ENCODE measurements at places on chromosomes 5 and 9.

DNA sequence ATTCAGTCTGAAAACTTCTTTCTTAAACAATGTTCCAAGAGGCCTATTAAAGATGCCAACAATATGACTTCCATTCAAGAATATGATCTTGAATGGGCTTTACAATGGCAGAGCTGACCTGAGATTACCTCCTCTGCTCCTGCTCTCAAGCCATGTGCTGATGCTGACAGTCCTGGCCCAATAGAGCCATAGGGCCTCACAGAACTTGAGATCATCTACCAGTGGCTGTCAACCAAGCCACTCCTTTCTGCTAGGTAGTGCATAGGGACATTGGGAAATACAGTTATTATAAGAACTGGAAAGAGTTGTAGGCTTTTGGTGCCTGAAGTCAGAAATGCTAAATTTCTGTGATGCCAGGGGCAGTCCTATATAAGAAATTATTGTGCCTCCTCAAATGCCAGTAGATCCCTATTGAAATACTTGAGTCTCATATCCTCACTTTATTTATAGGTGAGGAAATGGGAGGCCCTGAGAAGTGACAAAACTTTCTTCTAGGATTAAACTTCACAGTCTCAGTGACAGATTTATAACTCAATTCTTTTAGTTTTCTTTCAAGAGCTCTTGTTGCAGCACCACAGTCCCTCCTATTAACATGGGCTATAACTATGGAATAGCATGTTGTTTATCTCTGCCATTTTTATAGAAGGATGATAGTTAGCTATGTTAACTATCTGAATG, 10.9 kb downstream of the GHR start:
- DNase-seq = no peak

- no peak for DNase-seq
These were observed 135.4 kb downstream of the RGS3 start for GRCh38 chr9:113598883-113599282.

- no peak for DNase-seq
These were observed 366.8 kb downstream of the FAM170A start for GRCh38 chr5:119996128-119996527.

- no peak for DNase-seq
These were observed 60.7 kb upstream of the ANGPTL2 start for GRCh38 chr9:127182901-127183746.

DNA sequence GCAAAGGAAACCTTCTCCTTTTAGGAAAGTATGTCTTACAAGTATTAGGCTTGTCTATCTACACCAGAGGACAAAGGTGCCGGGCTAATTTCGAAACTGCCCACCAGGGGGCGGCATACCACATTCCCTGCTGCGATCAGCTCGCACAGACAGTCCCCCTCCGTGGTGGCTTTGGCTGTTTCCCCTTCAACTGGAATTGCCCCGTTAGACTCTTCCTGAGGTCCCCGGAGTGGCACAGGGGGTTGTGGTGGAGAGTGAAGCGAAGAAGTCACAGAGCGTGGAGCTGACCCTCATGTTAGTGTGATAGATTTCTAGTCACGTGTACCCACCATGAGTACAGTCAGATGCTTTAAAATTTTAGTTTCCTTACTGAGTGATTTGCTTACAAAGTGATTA, 17.5 kb downstream of the PTTG1 start:
- DNase-seq = peak; percentile 92

- peak; percentile 65 for DNase-seq
These were observed 57.2 kb upstream of the PPARGC1B start for GRCh38 chr5:149672701-149673476.

DNA sequence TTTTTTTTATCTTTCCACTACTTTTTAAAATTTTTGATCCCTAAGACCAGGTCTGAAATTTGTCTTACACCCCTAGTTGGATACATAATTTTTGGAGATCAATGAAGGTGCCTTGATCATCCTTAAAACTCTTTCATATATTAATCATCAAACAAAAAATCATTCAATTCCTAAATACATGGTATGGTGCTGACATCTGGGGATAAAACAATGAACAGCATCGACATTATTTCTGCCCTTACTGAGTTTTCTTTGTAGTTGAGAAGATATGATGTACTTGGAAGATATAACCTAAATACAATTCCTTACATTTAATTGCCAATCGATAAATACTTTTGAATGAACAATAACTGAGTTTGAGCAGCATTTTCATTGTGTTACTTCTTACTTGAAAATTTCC, 18.3 kb downstream of the SPINK9 start:
- DNase-seq = no peak

- DNase-seq = peak; percentile 74
These were observed 608 bp downstream of the ENTR1 start for GRCh38 chr9:136409557-136410455.

GRCh38 chr9:124105266-124105665, 93.7 kb downstream of the LHX2 start:
- peak; percentile 37 for DNase-seq

DNA sequence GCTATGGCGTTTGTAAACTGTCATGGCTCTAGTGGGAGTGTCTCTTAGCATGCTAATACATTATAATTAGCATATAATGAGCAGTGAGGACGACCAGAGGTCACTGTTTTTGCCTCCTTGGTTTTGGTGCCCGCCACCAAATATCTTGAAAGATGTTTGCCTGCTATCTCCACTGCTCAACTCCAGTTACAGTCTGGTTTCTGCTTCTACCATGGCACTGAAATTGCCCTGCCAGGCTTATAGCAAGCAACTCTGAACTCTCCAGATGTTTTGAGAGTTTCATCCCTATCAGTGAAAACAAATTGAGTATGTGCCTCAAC, 122.1 kb upstream of the SPRY4 start:
- DNase-seq = no peak

GRCh38 chr5:132277256-132277655, 16.9 kb upstream of the SLC22A4 start:
- DNase-seq = no peak

DNA sequence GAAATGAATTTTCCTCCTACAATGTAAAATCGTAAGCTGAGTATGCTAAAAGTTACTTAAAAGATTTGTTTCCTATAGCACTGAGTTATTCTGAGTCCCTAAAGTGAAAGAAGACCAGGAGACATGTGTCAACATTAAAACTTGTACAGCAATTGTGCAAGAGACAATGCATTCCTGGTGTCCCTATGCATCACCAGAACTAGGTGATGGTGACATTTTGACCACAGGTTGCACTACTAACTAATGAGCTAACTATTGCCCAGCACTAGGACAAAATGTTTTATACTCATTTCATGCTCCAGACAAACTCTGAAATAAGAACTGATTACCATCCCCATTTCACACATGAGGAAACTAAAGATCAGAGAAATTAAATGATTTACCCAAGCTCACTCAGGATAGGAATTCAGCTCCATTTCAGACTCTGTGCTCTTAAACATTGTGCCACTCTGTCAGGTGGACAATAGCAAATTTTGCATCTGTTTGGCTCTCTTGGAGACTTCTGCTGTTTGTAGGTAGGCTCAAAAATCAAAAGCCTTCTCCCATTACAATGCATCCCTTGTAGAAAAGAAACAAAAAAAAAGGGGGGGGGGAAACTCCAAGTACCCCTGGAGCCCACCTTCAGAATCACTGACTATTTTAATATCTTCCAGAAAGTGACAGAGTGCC, 269.2 kb downstream of the ACTL7B start:
- DNase-seq = no peak

DNA sequence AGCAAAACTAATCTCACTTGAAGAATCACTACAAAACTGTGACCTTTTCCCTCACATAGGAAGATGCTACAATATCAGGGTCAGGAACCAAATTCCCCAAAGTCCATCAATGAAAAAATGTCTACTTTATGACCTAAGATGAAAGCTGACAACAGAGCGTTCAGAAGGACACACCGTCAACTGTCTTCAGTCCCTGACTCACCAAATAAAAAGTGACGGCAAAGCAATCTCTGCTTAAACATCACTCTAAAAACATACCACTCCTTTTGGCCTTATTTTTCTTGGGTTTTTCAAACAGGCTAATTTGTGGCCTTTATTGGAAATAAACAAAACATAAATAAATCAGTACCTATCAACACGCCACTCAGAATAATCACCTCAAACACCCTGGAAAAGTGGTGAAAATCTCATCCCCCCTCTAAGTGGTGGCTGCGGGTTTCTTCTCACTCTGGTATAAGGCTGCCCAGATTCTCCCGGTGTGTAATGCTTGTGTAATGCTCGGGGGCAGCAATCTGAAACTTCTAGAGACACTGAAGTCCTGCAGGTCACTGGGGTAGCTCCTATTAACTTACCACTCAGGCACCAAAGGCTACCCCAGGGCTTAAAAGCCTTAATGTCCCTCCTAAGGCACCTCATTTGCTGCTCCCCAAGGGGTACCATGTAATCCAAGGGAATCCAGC, 29.5 kb downstream of the SEMA4D start:
- DNase-seq = no peak

GRCh38 chr5:153399595-153399994, 90.9 kb upstream of the GRIA1 start:
- no peak for DNase-seq

DNA sequence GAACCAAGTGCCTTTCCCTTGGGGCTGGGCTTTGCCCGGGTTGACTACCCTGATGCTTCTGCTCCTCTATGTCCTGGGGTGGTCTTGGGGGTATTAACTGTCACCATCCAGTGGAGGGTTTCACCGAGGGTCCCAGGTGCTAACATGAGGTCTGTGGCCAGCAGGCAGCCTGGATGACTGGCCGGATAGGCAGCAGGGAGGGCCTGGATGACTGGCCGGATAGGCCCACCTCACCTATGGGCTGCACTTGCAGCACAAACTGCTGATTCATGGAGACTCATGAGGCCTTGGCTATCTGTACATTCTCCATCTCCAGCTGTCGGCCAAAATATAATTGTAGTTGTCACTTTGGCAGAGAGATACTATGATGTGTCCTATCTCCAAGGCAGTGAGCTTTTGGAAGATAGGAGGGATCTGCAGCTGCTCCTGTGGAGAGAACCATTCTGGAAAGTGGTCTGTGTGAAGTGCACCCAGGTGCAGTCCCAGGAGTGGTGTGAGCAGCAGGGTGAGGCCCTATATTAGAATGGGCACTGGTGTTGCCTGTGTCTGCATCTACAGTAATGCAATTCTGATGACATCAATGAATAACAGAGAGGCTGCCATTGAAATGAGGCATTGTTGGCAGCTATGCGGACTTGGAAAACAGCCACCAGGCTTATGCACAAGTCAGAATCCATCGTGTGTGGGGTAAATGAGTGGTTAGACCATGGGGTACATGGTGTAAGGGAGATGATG, 26.3 kb upstream of the CDKN2AIPNL start:
- DNase-seq = no peak

GRCh38 chr5:75387806-75388205, 50.8 kb downstream of the HMGCR start:
- DNase-seq = no peak

DNA sequence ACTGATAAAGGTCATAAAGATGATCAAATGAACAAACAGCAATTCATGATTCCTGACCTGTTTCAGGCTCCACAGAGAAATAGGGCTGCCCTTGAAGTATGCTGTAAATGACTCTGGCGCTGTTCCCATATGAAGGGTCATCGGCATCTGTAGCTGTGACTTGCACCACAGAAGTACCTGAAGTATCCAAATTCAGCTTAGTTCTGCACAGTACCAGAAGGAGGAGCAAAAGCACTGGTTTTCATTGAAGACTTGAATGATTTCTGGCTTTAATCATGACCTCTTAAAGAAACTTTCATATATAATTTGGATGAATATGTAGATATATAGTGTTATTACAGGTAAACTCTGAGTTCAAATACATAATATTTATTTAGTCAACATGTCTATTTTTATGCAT, 109.1 kb downstream of the CDH10 start:
- no peak for DNase-seq

GRCh38 chr9:29285818-29286217, 1712.5 kb upstream of the C9orf72 start:
- DNase-seq = no peak

DNA sequence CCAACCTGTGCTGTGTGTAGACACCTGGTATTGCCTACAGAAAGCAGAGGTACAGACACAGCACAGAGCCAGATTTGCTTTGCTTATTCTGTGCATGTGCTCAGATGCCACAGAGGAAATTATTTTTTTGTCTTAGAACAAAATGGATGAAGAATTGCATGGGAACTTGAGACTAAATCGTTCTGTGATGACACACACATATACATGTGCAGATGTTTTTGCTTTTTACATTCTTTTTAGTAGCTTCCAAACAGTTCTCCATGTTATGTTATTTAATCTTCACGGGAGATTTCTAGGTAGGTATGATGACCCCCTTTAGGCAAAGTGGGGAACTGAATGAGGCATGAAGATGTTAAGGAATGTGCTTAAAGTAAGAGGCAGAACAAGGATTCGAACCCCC, 221.5 kb upstream of the PANK3 start:
- no peak for DNase-seq

DNA sequence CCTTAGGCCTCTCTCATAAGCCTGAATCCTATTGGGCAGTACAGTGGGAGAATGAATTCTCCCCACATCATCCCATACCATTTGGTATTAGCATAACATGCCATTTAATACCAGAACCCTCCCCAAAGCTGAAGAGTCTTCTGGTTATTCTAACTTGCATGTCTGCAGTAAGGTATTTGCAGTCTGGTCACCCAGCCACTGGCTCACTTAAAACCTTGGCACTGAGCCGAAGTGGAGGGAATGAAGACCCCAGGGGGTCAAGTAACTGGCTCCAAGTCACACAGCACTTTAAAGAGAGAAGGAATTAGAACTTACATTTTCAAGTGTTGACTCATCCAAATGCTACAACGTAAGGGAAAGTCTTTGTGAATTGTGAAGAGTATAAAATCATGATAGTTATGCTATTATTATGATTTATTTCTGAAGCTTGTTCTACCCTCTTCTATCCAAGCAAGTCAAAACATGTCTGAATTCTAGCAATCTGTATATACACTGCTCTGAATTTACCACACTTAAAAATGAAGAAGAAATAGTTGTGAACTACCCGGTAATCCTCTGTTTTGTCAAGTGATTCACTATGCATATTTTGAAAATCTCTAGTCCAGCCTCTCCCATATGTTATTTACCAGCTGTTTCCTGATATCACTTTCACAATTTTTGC, 28.5 kb downstream of the GLRA1 start:
- no peak for DNase-seq

DNA sequence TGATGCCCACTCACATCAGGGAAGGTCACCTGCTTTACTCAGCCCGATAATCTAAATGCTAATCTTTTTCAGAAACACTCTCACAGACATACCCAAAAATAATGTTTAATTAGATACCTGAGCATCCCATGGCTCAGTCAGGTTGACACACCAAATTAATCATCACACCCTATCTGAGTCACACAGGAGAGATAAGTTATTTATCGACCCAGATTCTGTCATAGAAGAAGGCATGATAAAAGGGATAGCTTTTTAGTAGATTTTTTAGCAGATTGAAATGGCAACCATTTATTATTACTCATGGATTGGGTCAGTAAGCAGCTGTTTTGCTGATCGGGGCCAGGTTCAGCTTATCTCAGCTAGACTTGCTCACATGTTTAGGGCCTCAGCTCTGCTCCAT, 97.8 kb upstream of the TYRP1 start:
- no peak for DNase-seq

DNA sequence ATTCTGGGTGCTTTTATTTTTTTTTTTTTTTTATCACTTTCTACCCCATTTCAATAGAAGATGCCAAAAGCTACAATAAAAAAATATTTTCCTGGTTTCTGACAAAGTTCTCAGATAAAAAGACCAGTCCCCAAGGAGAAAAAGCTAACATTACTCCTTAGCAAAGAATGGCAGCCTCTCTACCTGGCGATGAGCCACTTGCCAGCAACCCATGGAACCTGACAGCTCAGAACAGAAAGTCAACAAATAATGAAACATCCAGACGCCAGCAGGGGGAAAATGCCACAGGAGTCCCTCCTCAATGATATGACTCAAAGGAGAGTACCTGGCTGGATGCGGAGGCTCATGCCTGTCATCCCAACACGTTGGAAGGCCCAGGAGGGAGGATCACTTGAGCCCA, 123.2 kb downstream of the MYO10 start:
- DNase-seq = no peak

Measured in Karpas-422 (cell line).